ENCODE measurements at places on chromosomes 3 and 15. TPM values are rescaled to one million over a fixed set of nuclear protein-coding genes. Genes with fewer than 3 reads are reported as not detected.

IMPDH2 gene
- total RNA-seq, result 71.6 TPM

GRK7 gene
- total RNA-seq, result not detected

ERC2 gene
- total RNA-seq, result not detected

TP63 gene
- not detected for total RNA-seq

SYNPR gene
- not detected for total RNA-seq

UCN2 gene
- not detected for total RNA-seq

CACNA1D gene
- total RNA-seq, result 29.1 TPM

HRG gene
- not detected for total RNA-seq

DNA sequence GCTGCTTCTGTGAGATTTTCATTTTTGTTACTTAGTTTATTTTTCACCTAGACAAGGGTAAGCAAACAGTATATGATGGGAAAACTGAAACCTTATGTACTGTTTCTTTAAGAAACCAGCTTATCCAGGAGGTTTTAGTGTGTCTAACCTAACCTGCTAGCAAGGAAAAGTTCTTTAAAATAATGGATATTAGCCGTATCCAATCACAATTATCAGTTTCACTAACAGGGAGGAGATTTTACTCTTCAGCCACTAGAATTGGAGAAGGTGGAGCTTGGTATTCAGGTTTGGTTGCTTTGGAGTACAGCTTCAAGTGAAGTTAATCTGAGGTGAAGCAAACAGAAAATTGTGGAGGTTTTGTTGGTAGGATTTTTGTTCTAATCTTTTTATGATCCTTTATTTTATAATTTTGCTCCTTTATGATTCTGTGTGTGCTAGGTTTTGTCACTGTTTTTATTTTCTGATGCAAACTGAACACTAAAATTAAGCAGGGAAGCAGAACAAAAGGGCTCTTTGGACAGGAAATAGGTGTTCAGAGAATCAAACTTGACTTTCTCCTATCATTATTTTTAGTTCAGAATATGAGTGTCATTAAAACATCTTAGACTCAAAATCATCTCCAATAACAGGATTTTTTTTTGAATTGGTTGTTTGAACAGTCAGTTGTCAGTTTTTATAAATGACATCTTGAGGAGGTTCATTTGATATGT, 13.0 kb downstream of the ZFAND6 start:
- DNase-seq, result no peak

DNA sequence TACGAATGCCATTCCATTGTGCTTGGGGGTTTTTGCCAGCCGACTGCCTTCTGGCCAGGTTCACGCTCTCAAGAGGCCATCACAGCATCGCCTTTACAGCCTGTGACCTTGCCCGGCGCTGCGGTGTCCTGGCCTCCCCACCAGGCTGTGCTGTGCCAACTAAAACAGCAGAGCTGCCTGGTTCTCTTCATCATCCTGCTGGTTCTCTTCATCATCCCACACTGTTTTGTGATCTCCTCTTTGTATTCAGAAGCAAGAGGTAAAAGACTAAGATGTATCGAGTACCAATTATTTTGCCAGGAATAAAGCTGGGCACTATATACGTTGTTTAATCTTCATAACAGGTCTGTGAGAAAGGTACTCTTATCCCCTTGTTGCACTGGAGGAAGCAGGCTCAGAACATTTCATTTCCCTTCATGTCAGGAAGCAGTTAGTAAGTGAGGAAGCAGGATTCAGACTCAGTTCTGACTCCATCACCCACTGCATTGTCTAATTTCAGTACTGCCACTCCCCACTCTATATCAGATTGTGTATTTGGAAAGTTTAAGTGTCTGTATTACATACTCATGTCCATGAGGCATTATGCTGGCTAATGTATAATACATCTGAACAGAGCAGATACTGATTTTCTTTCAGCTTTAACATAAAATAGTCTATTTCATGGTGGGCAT, 92.7 kb downstream of the LRRC28 start:
- DNase-seq, result peak; percentile 15

DNA sequence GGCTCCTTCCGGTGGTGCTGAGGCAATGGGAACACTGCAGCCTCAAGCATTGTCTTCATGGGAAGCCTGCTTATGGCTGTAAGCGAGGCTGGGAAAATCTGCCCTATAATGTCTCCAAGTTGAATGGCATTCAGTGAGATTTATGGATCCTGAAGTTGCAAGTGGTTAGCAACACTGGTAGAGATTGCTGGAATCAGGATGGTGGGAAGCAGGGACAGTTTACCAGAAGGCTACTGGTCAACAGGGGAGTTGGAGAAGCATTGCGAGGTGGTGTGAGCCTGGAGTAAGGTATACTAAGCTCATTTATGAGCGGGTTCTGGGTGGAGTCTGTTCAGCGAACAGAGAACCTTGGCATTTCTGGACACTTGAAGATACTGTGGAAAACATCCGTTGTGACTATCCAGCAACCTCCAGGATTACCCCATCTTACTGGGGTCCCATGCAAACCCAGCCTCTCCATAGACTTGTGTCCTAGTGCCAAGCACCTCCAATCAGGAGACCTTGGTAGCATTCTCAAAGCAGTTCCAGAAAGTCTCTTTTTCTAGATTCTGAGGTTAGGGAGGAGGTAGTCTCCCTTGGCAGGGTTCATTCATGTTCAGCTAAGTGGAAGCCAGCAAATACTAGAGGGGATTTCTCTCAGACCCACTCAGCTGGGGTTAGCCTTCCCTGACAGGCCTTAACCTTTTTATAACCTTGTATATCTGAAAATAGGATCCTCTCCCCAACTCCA, 7.3 kb downstream of the RPSA start:
- no peak for DNase-seq

DNA sequence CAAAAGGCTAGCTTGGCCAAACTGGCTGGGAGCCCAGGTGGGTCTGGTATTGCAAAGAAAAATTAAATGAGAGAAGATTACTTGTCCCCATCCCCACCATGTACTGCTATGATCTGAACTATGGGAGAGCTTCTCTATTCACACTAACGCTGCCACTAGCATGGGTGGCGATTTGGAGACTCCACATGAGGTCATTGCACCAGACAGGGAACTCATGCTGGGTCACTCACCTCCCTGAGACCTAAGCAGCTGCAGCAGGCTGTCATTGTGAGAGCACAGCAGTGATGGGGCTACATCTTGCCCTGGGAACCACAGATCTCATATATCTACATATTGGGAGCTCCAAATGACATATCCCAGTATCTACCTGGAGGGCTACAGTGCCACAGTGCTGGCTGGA, 36.3 kb upstream of the NECTIN3 start:
- no peak for DNase-seq

DNA sequence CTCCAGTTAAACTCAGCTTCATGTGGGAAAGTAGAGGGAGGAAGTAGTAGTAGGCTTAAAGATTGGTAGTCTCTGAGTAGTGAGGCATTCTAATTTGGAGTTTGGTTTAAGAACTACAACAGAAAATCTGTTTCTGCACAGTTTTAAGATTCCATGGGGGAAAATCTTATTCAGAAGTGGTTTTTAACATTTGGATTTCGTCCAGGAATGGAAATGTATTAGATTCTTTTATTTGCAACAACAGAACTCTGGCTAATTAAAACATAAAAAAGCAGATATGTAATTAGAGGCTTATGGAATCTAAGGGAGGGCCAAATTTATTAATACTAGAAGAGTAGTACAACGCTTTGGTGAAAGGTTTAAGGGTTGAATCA, 36.0 kb downstream of the NECTIN3 start:
- no peak for DNase-seq

DNA sequence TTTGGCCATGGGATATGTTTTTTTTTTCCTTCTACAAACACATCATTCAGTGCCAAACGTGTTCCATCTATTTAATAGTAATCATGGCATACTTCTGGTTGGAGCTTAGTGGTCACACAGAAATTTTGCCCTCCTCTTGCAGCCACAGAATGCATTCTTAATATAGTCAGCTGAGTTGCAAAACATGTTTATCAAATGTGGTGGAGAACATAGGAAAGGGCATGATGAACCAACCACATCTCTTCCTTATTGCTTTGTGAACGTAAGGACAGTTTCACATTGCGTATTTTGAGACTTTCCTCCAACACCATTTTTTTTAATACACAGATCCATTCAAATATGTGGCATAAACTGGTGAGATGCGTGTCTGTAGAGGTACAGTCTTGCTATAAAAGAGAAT, 106.8 kb downstream of the BBX start:
- no peak for DNase-seq

GRCh38 chr3:188157971-188158370, 4.0 kb downstream of the LPP start:
- DNase-seq, result peak; percentile 70

DNA sequence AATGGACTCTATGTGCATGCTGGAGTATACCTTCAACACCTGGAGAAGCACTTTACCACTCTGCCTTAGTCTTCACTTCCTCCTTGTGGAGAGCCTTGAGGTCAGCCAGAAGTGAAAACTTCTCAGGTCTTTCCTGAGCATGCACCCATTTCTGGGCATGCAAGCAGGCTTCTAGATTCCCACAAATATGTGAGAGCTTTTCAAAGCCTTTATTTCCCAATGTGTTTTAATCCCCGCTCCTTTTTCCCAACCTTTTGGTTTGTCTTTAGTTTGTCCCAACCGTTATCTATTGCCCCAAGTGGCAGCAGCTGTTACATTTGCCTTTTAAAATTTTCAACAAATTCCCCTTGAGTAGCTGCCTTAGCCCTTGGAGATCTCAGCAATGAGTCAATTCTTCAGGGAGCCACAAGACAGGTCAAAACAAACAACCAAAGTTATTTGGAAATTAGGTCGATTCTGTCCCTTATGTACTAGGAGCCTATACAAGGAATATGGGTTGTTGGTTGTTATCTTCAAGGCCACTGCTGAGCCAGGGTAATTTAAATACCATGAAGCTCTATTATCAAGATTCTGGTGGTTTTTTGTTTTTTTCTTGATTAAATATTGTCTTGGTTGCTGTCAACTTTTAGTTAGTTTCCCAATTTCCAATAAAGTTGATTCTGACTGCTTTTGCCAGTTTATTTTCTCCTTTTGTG, 44.4 kb downstream of the LSM3 start:
- no peak for DNase-seq

- no peak for DNase-seq
These were observed 542.6 kb downstream of the TUSC7 start for GRCh38 chr3:117252208-117252607.

- no peak for DNase-seq
These were observed 61.8 kb downstream of the MYH15 start for GRCh38 chr3:108448593-108448992.

DNA sequence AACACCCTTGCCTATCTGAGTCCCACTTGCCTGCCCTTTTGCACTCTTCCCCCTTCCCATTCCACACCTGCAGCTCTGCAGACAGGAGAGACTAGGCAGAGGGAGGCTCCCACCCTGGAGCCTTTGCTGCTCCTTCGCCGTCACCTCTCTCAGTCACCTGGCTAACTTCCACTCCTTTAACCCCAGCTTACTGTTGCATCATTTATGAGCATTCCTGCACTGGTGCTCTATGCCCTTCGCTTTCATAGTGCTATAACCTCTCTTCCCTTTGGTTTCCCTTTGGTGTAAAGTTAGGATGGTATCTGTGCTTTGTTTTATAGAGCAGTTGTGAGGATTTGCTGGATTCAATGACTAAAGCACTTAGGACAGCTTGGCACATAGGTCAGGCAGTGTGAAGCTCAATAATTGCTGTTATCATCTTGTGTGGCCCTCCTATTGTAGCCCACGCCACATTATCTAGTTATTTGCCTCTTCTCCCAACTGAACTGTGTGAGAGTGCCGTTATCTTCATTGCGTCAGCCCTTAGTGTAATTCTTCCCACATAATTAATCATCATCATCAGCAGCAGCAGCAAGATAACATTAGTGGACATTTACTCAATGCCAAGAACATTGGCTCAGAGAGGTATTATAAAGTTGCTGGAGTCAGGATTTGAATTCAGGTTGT, 253.9 kb downstream of the CACNA2D3 start:
- DNase-seq, result no peak

DNA sequence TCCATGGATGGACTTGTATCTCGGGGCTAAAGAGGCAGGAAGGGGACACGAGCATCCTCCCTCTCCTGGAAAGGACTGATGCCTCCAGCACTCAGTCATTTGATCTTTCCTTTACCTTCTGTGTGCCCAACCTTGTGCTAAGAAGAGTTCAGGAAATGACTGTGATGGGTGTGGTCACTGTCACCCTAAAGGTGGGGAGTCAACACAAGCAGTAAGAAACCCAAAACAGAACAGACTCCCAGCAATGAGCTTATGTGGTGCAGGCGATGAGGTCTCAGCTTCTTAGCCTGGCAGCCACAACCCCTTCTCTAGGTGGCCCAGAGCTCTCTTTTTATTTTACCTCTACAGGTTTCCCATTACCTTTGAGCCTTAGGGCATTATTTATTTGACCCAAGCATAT, 3.8 kb downstream of the MPI start:
- no peak for DNase-seq

- no peak for DNase-seq
These were observed 65.0 kb upstream of the DAZL start for GRCh38 chr3:16670191-16670590.

DNA sequence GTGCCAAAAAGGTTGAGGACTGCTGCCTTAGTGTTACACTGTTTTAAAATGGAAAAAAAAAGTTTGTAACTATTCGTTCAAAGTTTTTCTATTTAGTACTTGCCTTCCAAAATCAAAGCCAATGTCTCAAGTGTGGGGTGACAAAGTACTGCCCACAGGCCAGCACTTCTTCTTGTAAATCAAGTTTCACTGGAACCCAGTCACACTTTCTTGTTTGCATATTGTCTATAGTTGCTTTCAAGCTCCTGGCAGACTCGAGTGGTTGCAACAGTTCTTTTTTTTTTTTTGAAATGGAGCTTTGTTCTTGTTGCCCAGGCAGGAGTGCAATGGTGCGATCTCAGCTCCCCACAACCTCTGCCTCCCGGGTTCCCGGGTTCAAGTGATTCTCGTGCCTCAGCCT, 75.3 kb upstream of the RPL35A start:
- DNase-seq, result no peak

- DNase-seq, result no peak
These were observed 391.1 kb upstream of the MDFIC2 start for GRCh38 chr3:70703305-70704102.

DNA sequence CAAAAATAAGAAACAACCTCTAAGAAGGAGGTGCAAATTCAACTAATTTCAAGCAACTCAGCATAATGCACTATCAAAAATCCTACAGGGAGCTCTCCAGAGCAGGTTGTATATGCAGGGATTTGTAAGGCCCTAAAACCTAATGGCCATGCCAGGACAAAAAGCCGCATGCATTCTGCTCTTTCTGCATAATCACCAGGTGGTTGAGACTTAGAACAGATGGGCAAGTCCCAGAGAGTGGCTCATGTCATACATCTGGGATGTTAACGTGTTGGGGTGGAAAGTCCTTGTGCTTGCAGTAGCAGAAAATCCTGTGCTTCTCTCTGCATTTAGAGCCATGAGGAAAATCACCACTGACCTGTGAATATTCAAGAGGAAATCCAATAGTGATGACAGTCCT, 1002.9 kb downstream of the AGBL1 start:
- no peak for DNase-seq
